ENCODE measurements at places on chromosomes 5 and 9.

DNA sequence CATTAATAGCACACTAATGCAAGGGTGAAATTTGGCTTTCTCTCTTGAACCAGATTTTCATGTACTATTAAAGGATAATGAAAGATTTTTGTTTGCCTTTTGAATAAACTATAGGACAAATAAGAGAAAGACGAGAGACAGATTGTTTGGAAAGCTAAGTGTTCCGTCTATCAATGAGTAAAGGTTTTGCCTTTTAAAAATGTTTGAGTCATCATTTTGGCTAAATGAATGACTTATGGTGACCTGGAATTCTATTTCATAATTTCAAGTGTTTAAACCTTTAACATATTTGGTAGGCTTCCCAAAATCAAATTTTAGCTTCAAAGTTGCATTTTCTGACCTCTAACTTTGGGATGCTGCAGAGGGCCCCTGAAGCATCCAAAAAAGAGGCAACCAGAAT is 145.2 kb downstream of the SLC25A46 start:
- DNase-seq: no peak

- no peak for DNase-seq
These were observed 68.8 kb downstream of the ZNF608 start for GRCh38 chr5:124677374-124678351.

GRCh38 chr9:129275626-129276247 is 97.7 kb upstream of the IER5L start:
- DNase-seq: no peak

DNA sequence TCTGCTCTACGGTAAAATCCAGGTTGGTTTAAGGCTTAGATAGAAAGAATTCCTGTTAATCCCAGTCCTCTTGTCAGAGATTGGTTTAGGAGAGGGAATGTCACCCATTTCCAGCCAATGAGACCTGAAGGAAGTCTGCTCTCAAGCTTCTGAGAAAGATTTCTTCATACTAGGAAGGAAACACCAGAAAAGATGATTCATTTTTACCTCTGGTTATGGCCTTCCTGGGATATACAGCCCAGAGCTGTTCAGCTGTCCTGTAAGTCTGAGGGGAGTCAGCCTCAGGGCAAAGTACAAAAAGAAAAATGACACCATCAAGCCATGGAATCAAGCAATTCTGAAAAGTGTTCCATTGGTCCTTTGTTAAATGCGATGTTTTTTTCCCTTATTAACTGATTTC is 18.6 kb upstream of the CFAP95 start:
- DNase-seq: no peak

- DNase-seq: no peak
These were observed 68.0 kb upstream of the CTNNA1 start for GRCh38 chr5:138685193-138685745.

DNA sequence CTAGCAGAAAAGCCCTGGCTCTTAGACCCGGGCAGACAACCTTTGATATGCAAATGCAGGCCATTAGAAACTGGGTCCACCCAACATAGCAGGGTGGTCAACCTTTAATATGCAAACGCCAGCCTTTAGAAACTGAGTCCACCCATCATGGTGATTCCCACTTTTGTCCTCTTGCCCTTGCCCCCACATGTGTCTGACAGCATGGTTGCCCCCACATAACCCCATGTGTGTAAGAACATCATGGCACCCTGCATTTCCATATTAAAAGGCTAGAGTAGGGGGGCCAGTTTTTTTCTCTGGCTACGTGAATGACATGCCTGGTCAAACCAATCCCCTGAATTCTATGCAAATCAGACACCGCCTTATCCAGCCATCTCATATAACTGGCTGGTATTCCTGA is 273.2 kb upstream of the PRDM9 start:
- DNase-seq: no peak

GRCh38 chr5:136309932-136310598 is 55.3 kb downstream of the TRPC7 start:
- DNase-seq: peak; percentile 10

- DNase-seq: no peak
These were observed 252.1 kb downstream of the DOCK8 start for GRCh38 chr9:466747-467146.

DNA sequence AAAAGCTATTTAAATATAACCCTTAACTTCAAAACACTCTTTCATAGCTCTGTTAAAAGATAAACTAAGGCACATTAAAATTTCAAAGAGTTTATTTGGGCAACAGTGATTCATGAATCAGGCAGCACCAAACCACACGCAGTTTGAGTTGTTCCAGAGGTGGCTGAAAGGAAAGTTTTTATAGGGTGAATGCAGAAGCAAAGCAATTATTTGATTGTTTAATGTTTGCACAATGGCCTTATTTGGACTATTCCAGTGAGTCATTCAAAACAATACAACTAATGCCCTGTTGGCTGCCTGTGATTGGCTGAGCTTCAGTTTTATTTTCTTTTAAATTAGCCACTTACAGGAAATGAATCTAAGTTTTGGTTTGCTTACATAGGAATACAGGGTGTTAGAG is 125.3 kb downstream of the CEP120 start:
- DNase-seq: no peak

DNA sequence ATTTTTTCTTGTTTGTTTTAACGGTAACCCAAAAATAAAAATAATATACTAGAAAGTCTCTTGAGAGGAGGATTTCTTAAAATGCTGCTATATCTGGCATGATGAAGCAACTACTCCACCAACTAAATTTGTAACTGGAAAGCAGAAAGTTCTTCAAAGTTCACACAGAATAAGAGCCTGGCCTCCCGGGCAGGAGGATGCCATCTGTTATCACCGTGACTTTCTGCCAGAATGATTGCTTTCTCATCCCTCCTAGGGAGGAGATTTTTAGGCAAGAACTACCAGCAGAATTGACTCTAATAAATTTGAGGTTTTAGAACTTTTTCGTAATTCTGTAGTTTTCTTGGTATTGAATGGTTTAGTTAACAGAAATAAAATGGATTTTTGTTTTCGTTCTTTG is 464.6 kb upstream of the ACTBL2 start:
- no peak for DNase-seq

DNA sequence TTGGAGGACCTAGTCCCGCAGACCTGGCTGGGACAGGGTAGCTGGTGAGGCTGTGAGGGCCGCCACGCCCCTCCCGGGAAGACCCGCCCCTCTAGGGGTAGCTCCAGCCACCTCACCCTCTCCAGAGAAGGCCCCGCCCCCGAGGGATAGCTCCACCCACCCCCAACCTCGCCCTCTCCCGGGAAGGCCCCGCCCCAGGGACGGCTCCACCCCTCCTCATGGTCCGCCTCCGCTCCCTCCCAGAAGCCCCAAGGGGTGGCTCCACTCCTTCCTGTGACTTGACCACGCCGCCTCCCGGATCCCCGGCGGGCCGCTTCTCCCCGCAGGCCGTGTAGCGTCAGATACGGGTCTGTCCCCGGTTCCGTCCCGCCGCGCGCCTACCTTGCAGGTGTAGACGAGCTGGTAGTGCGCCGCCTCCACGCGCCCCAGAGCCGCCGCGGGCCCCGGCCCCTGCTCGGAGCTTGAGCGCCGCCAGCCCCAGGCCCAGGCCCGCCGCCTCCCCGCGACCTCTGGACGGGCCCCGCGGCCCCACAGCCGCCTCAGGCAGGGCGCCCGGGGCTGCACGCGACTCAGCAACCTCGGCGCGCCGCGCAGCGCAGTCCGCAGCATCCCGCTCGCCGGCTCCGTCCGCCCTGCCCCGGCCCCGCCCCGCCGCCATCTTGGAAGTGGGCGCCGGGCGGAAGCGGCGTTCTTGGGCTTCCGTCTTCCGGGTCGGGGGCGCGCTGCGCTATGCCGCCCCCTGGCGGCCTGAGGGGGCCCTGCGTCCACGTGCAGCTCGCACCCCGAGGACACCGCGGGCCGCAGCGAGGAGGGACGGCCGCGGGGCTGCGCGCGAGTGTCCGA is at the start of gene DNLZ:
Gene DNLZ, minus strand, starts transcription at position 639 of the 843 bp plus-strand sequence. Its CDS starts 30 bp downstream, at position 609.
- DNase-seq: peak; percentile 100

DNA sequence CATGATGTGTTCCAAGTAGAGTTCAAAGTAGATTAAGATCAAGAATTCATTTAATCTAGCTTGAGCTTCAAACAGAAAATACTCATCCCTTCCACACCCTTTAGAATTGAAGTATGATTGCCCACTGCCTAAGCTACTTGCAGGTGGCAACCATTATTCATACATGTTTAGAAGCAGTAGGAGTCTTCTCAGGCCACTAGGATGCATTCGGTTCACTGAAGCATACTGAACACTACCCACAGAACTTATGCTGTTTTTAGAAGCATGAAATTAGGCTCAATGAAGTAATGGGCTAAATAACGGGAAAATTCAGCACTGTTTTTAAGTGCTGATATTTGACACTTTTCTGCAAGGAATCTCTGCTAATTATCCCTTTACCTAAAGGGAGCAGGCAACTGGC is 263.4 kb downstream of the DEPDC1B start:
- no peak for DNase-seq

GRCh38 chr9:29422438-29422837 is 1849.2 kb upstream of the C9orf72 start:
- no peak for DNase-seq

DNA sequence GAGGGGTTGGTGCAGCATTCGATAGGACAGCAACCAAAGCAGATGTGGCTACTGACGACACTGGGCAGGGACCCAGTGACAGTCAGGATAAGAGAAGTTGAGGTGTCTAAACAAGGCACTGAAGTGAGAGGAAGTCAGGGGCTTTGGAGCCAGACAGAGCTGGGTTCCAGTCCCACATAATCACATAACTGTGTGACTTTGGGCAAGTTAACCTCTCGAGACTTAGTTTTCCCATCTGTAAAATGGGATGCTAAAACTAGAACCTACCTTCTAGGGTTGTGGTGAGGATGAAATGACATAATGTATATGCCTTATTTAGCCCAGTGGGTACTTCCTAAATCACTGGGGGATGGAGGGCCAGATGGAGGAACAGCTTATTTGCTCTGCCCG is 3.1 kb downstream of the ANGPTL2 start:
- DNase-seq: no peak

DNA sequence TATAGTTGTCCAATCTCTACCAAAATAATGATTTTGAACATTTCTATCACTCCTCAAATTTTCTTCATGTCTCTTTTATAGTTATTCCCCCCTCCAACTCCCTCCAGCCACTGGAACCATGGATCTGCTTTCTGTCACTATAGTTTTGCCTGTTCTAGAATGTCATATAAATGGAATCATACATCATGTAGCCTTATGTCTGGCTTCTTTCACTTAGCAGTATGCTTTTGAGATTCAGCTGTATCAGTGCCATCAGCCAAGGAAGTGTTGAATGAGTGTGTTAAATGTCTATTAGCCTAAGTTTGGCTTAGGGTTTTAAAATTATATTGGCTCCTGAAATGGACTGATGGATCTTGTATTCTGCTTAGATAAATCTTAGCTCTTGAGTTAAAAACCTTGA is 36.0 kb downstream of the UBE2D2 start:
- DNase-seq: no peak

DNA sequence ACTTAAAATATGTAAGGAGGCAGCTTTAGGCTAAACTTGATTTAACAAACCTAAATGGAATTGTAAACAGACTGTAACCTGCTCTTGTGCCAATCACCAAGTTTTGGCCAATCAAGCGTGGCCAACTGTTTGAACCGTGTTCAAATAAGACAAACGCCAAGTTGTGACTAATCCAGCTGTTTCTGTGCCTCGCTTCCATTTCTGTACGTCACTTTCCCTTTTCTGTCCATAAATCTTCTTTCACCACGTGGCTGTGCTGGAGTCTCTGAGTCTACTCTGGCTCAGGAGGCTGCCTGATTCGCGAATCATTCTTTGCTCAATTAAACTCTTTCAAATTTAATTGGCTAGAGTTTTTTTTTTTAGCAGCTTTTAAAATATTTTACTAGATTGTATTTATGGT is 71.3 kb downstream of the LIX1 start:
- DNase-seq: no peak

DNA sequence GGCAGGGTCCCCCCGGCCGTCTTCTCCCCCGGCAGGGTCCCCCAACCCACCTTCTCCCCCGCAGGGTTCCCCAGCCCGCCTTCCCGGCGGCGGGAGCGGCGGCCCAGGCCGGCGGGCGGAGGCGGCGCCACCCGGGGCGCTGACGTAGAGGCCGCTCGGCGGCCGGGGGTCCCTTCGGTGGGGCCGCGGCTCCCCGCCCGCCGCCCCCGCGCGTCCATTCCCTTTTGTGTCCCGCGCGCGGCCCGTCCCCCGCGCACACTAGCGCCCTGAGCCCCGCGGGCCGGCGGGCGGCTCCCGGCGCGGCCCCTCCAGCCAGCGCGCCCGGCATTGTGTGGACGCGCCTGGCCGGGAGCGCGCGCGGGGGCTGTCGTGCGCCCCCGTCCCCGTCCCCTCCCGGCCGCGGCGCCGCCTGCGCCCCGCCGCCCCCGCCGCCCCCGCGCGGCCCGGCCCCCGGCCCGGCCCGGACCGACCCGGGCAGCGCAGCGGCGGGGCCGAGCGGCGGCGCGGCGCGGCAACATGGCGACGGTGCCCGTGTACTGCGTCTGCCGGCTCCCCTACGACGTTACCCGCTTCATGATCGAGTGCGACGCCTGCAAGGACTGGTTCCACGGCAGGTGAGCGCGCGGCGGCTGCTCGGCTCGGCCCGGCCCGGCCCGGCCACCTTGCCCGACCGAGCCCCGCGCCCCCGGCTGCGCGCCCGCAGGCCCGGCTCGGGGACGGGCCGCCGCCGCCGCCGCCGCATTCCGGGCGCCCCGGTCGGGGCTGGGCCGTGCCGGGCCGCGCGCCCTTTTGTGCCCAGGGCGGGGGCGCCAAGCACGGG is at the start of gene PHF2:
Gene PHF2, plus strand, starts transcription at position 327 of the 820 bp plus-strand sequence. Its CDS starts 190 bp downstream, at position 517.
- peak; percentile 84 for DNase-seq

GRCh38 chr5:67494186-67494855 is 297.7 kb upstream of the CD180 start:
- DNase-seq: no peak

DNA sequence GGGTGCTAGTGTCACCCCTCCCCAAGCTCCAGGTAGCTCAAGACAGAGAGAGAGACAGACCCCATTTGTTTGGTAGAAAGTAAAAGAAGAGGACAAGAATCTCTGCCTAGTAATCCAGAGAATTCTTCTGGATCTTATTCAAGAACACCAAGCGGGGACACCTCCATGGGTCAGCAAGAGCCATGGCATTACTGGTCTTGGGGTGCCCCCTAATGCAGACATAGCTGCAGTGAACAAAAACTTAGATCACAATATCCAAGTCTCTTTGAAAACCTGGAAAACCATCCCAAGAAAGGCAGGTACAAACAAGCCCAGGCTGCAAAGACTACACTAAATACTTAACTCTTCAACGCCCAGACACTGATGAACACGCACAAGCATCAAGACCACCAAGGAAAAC is 29.9 kb upstream of the PDE4D start:
- no peak for DNase-seq

DNA sequence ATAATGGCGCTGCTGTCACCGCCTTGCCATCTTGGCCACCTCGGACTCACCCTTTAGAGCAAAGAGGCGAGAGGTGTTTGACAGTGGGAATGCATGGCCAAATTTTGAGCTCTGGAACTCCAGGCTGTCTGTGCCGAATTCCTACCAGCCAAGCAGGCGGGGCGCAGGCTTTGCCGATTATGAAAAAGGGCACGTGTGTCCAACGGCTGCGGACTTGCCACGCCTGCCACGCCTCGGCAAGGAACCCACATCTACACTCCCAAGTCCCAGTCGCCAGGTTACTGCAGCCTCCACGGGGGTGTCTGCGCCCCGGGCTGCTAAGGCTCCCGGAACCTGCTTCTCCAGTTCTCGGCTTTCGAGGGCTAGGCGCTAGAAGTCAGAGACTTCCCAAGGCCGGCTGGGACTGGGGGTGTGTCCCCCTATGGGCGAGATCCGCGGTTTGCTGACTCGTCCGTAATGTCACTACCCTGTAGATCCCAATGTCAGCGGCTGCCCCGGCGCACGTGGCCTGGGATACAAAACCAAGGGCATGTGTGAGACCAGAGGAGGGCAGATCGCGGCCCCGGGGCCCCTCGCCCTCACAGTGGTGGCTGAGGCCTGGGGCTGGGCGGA is 2.8 kb downstream of the NPR3 start:
- no peak for DNase-seq

Data from GM19239 (cell line).